ENCODE measurements at places on chromosomes 13 and 19.

DNA sequence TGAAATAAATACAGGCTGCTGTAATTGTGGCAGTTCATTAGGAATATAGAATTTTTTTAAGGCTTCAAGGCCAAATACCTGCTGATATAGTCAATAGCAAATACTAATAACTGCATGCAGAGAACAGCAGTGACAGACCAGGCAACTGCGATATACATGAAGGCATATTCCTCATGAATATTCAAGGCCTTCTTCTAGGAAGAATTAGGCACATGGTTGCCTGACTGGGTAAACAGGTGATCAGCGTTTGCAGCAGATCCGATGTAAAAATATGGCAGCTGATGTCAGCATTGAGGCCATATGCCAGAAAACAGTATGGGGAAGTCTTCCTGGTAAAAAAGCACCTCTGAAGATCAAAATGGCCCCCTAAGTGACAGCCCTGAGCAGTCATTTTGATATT lies 629.7 kb downstream of the UQCRFS1 start:
- no peak for DNase-seq

DNA sequence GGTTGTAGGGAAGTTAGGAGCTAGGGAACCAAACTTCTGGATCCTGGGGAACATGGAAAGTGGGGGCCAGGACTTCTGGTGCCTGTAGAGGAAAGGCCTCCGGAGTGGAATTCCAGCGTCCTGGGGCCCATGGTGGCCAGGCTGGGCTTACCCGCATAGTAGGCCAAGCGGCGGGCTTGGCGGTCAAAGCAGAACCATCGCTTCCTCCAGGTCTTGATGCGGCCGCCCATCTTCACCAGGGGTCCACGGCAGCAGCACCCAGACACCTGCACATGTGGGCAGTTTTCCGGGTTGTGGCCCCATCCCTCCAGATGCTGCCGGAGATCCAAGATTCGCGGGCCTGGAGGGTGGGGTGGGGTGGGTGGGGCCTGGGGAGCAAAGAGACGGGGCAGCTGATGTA lies 13.8 kb upstream of the LYPD3 start:
- DNase-seq = no peak

GRCh38 chr19:54233941-54234340 lies 8.6 kb downstream of the LILRA6 start:
- no peak for DNase-seq

DNA sequence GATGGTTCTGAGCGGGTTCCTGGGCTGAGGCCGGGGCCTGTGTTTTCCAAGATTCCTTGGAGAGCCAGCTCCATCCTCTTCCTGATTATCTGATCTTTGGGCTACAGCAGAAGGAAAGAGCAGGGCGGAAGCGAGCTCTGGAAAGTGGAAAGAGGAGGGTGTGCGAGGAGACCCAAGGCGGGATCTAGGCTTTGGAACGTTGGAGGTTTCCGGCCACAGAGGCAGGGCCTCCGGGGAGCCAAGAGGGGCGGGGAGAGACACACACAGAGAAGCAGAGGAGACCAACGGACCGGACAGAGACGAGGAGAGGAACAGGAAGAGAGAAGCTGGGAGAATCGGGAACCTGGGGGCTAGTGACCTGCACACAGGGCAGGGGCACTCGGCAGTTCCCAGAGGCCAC lies at the start of gene CLEC11A:
Gene CLEC11A, plus strand, starts transcription at position 296 of the 400 bp plus-strand sequence. CDS start 162 bp downstream, outside the sequence.
- DNase-seq = no peak

DNA sequence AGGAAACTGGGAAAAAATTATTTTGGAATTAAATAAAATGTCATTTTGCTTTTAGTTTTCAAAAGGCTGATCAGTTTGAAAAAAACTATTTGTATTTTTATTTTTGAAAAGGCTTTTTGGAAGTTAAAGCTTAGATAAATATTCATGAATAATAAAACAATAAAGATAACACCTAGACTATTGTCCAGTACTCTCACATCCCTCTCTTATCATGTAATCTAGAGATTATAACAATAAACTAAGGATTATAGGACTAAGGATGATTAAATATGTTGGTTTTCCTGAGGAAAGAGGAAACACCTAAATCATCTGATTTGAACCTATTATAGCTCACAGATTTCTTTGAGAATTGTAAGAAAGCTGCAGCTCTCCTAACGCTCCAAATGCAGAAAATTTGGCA lies 81.4 kb upstream of the AKAP11 start:
- no peak for DNase-seq

GRCh38 chr19:46692918-46693722 lies 23.8 kb downstream of the PRKD2 start:
- DNase-seq = no peak

- no peak for DNase-seq
Observed at GRCh38 chr19:47755762-47756626, 10.6 kb downstream of the NOP53 start.

DNA sequence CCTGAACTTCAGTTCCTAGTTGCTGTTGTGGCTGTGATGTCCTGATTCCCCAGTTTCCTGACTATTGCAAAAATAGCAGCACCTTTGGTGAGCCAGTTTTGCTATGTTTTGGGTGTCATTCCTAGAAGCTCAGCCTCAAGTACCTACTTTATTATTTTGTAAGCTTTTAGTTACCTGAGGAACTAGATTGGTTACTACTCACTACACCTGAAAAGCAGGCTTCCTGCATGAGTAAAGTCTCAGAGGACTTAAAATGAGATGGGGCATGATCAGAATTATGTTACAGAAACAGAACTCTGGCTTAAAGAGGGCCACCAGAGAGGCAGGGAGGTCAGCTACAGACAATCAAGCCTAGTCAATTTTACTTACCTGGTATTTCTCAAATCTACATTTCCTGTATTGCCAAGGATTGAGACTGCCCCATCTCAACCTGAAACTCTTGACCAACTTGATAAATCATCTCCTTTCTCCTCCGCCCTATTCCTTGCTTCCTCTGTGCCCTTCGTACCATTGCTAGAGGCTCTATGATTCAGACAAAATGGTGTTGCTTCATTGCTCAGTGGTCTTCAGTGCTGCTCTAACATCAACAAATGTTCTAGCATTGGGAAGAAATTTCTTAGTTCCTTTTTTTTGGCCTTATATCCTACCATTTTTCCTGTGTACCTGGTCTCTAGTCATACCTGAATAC lies 58.9 kb downstream of the RAP2A start:
- DNase-seq = no peak

GRCh38 chr19:47106821-47107201 lies 6.8 kb downstream of the ZC3H4 start:
- no peak for DNase-seq

- DNase-seq = no peak
Observed at GRCh38 chr13:111390522-111391270, 70.3 kb downstream of the TEX29 start.

DNA sequence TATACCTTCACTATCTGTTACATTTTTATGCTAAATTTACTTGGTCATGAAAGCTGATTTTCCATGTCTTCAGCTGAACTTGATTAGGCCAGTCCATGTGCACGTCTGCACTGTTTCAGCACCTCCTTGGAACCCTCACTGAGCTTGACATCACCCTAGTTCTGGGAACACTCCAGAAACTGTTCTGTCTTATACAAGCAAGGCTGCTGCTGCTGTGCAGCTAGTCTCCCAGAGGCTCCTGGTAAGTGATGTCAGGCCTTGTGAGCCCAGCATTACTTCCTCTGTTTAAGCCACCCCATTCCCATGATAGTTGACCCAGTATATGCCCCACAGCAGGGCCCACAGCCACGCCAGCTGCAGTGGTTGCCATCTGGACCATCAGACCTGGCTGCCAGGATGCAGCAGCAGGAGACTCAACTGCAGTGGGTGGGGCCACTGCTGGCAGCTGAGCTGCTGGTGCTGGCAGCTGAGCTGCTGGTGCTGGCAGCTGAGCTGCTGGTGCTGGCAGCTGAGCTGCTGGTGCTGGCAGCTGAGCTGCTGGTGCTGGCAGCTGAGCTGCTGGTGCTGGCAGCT lies 90.5 kb upstream of the AKAP11 start:
- no peak for DNase-seq

DNA sequence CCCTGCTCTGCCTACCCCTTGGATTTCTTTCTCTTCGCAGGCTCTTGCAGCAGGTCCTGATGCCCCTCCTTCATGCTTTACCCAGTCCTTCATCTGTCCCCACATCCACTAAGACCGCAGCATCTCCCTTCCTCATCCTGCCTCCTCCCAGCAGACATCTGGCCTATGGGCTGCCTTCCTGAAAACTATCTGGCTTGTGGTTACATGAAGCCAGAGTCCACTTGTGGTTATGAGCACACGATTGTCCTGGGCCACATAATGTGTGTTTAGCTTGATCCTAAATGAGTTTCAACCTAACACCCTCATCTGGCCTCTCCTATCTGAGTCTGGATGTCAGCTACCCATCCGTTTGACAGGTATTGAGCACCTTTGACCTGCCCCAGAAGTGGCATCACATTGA lies 5.5 kb upstream of the ZNF175 start:
- no peak for DNase-seq

DNA sequence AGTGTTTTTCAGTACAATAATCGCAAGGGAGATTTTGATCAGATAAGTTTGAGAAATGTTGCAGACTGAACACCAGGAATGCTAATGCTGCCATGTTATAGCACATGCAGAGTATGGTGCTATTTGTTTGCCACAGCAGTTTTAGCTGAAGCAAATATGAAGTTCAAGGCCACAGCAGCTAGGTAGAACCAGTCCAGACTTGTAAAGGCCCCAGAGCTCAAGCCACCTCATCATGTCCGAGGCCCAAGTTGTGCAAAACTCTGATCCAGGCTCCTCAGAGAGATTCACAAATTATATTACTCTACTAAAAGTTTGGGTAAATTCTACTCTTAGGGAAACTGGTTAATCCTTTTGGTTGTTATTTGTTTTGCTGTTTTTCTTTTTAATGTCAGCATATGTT lies 2702.6 kb downstream of the PCDH9 start:
- DNase-seq = no peak

- no peak for DNase-seq
Observed at GRCh38 chr13:102680842-102681740, 13.8 kb downstream of the METTL21C start.

DNA sequence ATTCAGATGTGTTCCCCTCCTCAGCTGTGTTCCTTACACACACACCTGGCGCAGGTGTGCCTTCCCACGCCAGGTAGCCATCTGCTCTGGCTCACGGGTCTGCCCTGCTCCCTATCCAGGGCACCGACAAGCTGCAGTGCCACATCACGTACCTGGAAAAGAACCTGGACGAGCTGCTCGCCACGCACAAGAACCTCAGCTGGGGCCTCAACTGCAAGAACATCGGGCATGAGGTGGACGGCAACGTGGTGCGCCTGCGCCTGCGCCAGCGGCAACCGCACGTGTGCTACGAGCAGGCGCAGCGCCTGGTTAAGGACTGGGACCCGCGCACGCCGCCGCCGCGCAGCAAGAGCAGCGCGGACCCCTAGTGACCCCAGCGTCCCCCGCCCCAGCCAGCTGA lies 26.5 kb upstream of the CASP14 start:
- DNase-seq = no peak

DNA sequence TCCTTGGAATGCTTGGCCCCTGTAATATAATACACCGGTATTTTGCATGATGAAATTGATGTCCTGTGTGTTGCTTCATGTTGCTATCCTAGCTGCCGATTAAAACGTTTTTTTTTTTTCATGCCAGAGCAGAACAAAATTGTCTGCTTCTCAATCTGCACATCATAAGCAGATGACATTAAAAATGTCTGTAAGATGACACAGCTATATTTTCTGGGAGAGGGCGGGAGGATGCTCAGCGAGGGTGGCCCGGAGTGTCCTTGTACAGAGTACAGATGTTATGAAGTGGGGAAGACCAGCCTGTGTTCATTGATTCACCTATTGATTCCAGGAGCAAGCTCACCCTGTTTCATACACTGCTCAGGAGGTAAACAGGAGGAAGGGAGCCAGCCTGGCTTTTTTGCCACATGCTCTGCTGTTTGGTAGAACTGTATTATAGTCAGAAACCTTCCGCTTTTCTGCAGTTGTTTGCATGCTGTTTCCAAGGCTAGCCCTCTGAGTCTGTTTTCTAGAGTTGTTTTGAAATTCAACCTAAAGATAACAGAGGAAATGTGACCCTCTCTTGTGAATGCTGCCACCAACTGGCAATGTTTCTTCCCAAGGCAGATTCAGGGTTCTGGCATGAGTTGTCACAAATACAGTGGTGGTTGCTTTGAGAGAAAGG lies 4.7 kb upstream of the IRS2 start:
- DNase-seq = peak; percentile 56

DNA sequence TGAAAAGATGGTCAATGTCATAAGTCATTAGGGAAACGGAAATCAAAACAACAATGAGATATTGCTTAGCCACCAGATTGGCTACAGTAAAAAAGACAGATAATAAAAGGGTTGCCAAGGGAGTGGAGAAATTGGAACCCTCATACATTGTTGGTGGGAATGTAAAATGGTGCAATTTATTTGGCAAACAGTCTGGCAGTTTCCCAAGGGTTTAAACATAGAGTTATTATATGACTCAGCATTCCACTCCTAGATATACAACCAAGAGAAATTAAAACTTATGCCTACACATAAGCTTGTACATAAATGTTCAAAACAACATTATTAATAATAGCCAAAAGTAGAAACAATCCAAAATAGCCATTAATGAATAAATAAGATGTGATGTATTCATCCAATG lies 9.9 kb upstream of the ZNF227 start:
- DNase-seq = no peak

GRCh38 chr13:84487752-84488151 lies 605.5 kb upstream of the SLITRK1 start:
- DNase-seq = no peak

GRCh38 chr13:99267927-99268326 lies 9.7 kb upstream of the GPR18 start:
- DNase-seq = no peak

- DNase-seq = peak; percentile 60
Observed at GRCh38 chr19:57171551-57172081, 4.3 kb upstream of the DUXA start.

DNA sequence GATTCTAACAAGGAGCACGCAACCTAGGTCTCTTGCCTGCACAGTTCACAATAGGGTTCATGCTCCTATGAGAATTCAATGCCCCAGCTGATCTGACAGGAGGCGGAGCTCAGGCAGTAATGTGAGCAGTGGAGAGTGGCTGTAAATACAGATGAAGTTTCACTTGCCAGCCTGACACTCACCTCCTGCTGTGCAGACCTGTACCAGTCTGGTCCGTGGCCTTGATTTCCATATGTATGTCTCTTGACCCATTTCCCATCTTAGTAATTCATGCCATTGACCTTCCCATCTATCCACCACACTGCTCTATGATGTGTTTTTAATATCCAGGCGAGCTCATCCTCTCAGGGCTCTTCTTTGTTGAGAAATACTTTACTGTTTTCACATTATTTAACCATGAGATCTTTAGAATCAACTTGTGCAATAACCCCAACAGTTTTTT lies 95.2 kb downstream of the LRCH1 start:
- DNase-seq = no peak

GRCh38 chr13:46355901-46356590 lies 31.0 kb downstream of the RUBCNL start:
- no peak for DNase-seq

Measured in head of caudate nucleus (tissue), 42 donors.